ENCODE measurements at places on chromosomes 11 and 22.

DNA sequence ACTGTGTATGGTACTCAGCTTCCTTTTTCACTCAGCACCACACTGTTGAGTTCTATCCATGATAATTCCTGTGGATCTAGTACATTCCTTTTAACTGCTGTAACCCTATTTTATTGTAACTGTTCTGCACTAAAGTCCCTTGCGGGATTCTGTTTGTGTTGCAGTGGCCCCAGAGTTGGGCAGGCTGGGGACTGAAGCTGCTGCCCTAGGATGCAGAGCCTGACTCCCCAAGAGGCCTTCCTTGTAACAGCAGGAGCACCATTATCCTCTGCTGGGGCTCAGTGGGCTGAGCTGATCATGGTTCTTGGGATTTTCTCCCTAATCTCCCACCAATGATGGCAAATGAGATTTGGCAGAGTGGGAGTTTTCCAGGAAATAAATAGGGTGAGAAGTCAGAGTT, 77.7 kb downstream of the CABIN1 start:
- DNase-seq, result no peak

DNA sequence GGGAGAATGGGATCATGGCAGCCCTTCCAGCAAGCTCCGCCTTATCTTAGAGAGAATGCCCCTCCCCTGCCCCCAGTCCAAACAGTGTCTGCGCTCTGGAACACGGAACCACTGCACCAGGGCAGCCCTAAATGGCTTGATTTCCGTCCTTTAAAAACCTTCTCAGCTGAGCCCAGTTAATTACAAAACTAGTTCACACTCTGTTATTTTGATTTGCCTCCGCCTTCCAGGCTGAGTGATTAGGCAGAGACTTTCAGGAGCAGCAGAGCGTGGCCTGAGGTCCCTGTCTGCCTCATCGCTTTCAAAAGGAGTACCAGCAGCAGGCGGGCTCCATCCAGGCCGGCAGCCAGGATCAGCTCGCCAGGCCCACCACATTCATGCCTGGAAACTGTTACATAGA, 313.0 kb downstream of the BRD1 start:
- DNase-seq, result no peak

GRCh38 chr22:38951734-38952133, 5.7 kb upstream of the APOBEC3A start:
- DNase-seq, result no peak

DNA sequence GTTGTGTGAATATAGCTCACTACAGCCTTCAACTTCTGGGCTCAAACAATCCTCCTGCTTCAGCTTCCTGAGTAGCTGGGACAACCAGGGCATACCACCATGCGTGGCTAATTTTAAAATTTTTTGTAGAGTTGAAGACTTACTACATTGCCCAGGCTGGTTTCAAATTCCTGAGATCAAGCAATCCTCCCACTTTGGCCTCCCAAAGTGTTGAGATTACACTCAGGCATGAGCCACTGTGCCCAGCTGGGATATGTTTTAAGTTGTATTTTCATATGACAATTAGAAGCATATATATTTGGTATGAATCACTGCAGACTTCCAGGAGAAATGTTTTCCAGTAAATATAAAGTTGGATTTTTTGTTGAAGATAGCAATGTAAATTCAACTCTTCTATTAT, 15.4 kb downstream of the DDX10 start:
- no peak for DNase-seq

DNA sequence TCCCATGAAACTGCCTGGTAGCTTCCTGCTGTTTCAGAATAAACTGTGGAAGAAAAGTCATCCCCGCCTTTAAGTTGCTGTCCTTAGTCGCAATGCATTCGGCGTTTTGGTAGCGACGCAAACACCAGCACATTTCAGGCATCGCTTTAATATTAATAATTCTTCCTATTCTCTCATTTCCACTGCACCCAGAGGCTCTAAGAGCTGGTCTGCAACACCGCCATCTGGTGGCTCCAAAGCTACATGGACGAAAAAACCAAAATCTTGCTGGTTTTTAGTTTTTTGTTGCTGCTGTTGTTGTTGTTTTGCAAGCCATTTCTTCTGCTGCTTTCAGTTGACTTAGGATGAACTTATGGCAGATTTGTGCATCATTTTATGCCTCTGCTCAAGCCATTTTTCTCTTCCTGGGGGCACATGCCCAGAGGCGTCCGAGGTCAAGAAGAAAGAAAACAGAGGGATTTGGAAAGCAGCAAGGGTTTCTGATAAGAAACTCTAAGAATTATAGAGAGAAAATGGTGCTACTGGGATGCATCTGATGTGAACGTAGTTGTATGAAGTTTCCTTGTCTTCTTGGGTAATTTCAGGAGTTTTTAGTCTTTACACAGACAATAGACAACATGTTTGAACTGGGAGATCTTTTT, 345.4 kb upstream of the KIRREL3 start:
- DNase-seq, result no peak

DNA sequence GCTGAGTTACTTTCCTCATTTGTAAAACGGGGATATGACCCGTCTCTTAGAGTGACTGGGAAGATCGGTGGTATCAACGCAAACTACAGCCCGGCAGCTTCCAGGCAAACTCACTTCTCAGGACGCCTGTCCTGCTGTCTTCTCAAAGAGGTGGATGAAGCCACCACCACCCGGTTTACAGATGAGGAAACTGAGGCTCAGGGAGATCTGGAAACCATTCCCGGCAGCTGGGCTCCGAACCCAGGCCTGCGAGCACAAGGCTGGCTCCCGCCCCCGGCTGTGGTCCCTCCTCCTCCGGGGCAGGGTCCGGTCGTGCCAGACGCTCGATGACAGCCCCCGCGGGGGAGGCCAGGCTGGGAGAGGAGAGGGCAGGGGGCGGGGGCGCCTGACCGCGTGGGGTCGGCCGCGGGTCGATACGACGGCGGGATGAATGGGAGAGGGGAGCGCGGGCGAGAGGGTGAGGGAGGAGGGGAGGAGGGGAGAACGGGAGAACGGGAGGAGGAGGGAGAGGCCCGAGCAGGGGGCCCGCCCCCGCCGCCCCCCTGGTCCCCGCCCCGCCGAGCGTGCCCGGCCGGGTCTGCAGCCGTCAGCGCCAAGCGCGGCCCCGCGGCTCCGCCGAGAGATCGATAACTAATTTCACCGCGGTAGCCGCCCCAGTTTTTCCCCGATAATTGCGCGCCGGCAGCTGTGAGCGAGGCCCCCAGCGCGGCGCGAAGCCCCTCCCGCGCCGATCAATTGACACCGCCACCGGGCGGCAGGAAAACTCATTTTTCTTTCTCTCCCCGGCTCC, 14.0 kb downstream of the IGLL1 start:
- no peak for DNase-seq

GRCh38 chr22:26584010-26584409, 5.9 kb downstream of the TPST2 start:
- DNase-seq, result no peak

DNA sequence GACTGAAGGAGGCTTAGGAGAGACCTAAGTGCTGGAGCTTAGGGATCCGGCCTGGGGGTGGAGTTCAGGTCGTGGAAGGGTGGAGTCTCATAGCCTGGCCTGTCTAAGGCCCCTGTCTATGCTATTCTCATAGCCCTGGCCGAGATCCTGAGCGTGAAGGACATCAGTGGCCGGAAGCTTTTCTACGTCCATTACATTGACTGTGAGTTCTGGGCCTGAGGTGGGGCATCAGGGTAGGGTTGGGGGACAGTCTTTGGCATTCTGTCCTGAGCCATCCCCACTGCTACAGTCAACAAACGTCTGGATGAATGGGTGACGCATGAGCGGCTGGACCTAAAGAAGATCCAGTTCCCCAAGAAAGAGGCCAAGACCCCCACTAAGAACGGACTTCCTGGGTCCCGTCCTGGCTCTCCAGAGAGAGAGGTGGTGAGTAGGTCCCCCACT, 603 bp downstream of the KAT5 start:
- no peak for DNase-seq

DNA sequence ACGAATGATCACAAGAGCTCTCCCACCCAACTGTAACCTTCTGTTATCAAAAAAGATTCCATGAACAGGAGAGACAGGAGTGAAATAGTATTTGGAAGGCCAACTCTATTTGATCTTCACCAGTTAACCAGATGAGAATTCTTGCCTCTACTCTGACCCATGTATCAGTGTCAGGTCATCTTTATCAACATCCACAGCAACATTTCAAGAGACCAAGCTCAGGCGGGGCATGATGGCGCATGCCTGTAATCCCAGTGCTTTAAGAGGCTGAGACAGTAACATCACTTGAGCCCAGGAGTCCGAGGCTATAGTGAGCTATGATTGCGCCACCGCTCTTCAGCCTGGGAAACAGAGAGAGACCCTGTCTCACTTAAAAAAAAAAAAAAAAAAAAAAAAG, 62.3 kb downstream of the GAB2 start:
- DNase-seq, result no peak

- DNase-seq, result no peak
Measured at GRCh38 chr11:48107188-48107704, 109.4 kb upstream of the OR4B1 start.

DNA sequence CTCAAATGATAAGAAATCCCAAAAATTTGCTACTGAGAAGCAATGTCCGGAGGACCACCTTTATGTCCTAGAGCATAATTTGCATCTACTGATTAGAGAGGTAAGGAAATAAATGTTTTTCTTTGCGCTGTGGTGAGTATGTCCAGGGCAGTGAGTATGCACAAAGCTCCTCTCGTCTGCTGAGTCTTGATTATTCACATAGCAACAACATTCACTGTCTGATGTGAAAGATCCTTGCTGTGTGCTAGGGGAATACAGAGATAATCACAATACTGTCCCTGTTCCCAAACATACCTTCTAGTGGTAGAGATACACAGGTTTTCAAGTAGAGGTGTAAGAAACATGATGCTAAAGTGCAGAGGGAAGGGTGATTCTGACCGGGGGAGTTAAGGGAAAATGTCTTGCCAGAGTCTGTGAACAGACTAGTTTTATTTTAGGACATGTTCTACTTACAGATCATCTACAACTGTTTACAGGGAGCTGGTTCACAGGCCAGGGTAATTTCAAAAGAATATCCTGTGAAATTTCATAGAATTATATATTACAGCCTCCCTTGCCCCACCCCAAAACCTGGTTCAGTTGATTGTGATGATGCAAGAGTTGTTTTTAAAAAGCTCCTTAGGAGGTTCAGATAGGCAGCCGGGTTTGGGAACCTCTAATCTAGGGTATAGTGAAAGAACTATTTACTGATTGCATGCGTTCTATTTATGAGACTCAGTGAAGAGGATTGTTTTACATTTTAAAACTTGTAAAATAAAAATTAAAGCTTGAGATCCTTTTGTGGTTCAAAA, 12.6 kb downstream of the MED17 start:
- no peak for DNase-seq

DNA sequence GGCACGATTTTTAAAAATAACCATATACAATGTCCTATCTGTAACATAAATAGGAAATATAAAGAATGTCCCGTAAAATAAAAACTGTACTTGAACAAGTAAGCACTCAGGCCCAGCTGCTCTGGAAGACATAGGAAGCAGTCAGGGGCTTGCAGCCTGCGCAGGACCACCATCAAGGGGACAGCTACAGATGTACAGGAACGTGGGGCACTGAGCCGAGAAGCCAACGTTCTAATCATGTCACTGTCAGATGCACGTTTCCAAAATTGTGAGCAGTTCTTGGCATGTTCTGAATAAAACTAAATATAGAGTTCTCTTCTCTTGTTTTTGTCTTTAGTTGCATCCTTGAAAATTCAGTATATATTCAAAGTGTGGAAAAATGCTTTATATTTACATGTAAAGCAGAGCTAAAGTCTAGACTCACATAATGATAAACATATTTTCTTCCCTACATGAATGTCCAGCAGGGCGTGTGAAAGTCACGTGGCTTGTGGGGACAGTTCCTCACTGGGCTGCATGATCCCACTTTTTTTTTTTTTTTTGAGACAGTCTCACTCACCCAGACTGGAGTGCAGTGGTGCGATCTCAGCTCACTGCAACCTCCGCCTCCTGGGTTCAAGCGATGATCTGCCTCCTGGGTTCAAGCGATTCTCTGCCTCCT, 28.4 kb upstream of the TSPAN18 start:
- DNase-seq, result no peak

DNA sequence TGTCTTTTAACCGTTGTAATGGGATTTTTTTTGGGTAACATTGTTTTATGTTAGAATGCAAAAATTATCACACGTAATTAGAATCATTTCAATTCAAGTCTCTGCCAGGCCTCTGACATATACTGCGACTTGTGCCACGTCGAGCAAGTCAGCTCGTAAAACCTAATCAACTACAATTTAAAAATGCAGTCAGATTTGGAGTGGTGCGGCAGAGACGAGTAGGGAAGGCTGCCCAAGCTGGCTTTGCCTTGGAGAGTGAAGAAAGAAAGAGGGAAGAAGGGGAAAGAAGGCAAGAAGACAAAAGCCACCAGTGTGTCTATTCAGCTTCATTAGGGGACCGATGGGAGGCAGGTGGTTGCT, 110.7 kb downstream of the MIAT start:
- no peak for DNase-seq

DNA sequence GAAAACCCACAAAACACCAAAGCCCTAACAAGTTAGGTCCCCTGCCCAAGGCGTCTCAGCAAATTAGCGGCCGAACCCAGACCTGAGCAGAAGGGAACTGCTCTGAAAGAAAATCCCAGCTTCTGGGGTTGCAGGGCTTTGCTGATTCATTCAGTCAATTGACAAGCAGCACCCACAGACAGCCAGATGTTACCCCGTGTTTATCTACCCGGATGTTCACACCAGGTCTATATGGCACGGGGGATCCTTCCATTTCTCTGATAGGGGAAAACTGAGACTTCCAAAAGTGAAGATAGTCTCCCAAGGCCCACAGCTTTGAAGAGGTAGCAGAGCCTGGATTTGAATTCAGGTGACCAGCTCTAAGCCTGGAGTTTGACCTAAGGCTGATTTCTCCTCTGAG, 14.0 kb upstream of the OAF start:
- no peak for DNase-seq

- no peak for DNase-seq
Measured at GRCh38 chr11:118838905-118839553, 44.7 kb upstream of the CXCR5 start.

DNA sequence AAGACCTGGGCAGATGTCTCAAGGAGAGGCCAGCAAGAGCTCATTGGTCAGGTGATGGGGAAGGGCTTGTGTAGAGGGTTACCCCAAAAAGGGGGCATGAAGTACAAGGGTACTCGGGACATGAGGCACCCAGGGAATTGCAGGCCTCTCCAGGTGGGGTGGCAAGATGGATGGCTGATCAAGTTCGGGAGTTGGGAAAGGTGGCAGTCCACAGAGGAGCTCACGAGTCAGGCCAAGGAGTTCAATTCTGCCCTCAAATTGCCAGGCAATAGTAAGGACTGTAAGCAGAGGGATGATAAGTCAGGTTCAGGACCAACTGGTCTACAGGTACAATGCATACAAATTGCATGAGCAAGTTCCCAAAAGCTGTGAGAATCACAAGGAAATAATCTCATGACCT, 42.3 kb upstream of the SLC25A1 start:
- no peak for DNase-seq

Measured in stimulated activated CD8-positive, alpha-beta memory T cell treated with anti-CD3 and anti-CD28 coated beads, Interleukin-2, amount 100 ng/mL, for 1 hour (primary cell).